GM23338 (cell line): ENCODE measurements at places on chromosomes 12 and 14. TPM values are rescaled to one million over a fixed set of nuclear protein-coding genes. Genes with fewer than 3 reads are reported as not detected.
A peak's percentile ranks its signal among the peaks of the same experiment; 100 is the strongest.

Gene NINJ2
- 0.94 and 2.1 TPM in 2 replicates for total RNA-seq

Gene RBMS2
- total RNA-seq, result 13.1 and 16.8 TPM in 2 replicates

Gene PPP1R36
- 0.42 TPM in 1 of 2 replicates, not detected in the other for total RNA-seq

DNA sequence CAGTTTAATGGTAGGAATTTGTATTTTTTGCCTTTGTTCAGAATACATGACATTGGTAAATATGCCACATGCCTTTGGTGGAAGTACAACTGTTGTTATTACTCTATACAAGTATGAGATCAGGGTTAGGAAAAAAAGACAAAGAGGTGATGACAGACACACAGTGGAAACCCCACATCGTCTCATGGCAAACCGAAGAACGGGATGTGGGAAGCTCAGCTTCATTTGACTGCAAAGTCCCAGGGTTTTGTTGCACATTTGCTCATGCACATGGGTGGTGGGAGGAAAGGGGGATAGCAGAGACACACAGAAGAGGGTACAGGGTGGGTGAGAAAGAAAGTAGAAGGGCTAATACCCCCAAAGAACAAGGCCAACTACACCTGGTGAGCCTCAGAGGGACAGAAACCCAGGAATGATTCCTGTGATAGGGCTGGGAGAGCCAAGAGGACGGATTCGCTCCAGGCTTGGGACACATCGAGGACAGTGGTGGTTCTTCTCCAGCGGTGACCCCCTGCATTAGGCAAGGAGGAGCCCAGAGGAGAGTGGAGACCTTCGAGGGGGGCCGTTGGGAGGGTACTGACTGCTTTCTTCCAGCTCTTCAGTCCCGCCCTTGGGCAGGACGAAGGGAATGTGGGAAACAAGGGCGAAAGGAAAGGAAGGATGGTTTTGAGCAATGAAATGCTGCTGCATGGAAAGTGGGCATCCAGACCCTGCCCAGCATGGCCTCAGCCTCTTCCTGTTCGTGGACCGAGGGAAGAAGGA lies 8.1 kb downstream of the VAMP1 start:
- no peak overlapping the region for H3K27ac ChIP-seq
- H3K27me3 ChIP-seq, result no peaks in the 10 kb centered on the region

- no peak overlapping the region for H3K27ac ChIP-seq
- H3K27me3 ChIP-seq, result no peaks in the 10 kb centered on the region
- no peak overlapping the region for H3K4me3 ChIP-seq
- no peak for DNase-seq
- no peaks in the 10 kb centered on the region for H3K36me3 ChIP-seq
Observed at GRCh38 chr12:49404956-49405355, 37.7 kb downstream of the SPATS2 start.

GRCh38 chr14:96204151-96205058 lies at the start of gene BDKRB2:
TSS of gene BDKRB2 (plus strand) at chr14:96204839. CDS start at chr14:96237108, 32,269 bp downstream.
- peak; percentile 86 for DNase-seq
- H3K4me1 ChIP-seq, result peaks cover 6% of the 10 kb centered on the region; the same call in 1 of the 2 replicates
- no peaks in the 10 kb centered on the region for H3K36me3 ChIP-seq
- H3K27ac ChIP-seq, result no peak within 1 kb of the TSS

DNA sequence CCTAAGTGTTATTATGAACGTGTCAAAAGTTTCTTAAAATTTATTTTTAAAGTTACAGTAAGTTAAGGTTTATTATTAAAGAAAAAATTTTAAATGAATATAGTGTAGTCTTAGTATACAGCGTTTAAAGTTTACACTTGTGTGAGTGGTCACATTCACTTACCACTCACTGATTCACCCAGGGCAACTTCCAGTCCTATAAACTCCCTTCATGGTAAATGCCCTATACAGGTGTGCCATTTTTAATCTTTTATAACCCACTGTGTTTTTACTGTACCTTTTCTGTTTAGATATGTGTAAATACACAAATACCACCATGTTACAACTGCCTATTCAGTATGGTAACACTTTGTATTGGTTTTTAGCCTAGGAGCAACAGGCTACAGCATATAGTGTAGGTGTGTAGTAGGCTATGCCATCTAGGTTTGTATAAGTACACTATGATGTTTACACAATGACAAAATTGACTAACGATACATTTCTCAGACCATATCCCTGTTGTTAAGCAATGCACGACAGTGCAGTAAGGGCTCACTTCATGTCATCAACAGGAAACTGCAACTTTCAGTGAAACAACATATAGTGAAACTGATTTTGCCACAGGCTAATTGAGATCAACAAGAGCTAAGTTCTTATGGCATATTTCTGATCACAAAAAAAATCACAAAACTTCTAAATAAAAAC lies 112.0 kb upstream of the TMCC3 start:
- no peaks in the 10 kb centered on the region for H3K27me3 ChIP-seq
- H3K27ac ChIP-seq, result no peak overlapping the region
- H3K4me1 ChIP-seq, result no peaks in the 10 kb centered on the region
- no peak overlapping the region for H3K4me3 ChIP-seq

- H3K27ac ChIP-seq, result no peak overlapping the region
- H3K27me3 ChIP-seq, result peaks cover 17% of the 10 kb centered on the region
- H3K4me3 ChIP-seq, result no peak overlapping the region
- no peaks in the 10 kb centered on the region for H3K36me3 ChIP-seq
- no peak for DNase-seq
Observed at GRCh38 chr14:22884738-22885523, 1.9 kb downstream of the REM2 start.

GRCh38 chr14:93859957-93860356 lies 67.2 kb upstream of the FAM181A start:
- no peak overlapping the region for H3K27ac ChIP-seq
- H3K4me3 ChIP-seq, result no peak overlapping the region
- no peaks in the 10 kb centered on the region for H3K27me3 ChIP-seq
- H3K36me3 ChIP-seq, result no peaks in the 10 kb centered on the region

DNA sequence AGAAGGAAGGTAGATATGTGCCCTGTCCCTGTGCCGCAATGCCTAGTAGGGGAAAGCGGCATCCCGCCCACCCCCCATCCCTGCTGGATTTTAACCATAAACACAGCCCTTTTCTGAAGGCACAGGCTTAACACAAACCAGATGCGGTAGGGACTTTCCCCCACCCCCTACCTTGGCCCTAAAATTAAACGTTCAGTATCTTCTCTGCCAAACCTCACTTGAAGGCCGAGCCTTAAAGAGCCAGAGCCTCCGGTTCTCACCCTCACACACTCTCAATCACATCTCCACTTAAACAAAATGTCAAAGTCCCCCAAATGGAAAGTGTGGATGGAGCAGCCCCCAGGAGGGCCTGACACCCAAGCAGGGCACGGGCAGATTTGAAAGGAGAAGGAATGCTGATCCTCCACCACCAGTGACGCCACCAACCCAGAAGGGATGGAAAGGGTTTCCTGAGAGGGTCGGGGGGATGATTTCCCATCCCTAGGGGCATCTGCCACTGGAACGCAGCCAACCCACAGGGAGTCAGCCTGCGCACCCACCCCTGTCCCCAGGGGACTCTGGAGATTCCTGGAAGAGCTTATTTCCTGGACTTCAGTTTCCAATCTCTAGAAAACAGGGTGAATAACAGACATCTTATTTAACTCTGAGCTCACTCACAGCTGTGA lies 26.4 kb downstream of the ACTN1 start:
- H3K4me1 ChIP-seq, result peaks cover 32% of the 10 kb centered on the region
- H3K27ac ChIP-seq, result no peak overlapping the region
- H3K36me3 ChIP-seq, result no peaks in the 10 kb centered on the region
- no peaks in the 10 kb centered on the region for H3K27me3 ChIP-seq
- no peak for DNase-seq
- no peak overlapping the region for H3K4me3 ChIP-seq

DNA sequence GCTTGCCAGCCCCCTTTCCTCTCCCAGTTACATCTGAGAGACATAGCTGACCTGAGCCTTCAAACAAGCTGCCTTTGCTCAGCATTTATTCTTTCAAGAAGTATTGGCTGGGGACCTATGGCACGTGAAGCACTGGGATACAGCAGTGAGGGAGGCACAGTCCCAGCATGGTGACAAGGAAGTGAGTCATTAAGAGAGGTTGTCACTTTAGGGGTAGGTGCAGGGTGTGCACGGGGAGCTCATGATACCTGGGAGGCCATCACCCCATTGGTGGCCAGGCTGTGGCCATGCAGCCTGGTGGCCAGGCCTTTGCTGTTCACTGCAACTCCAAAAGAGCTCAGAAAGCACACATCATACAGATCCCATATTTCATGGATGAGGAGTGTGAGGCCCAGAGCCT lies 5.7 kb upstream of the KRT75 start:
- no peaks in the 10 kb centered on the region for H3K36me3 ChIP-seq
- H3K4me1 ChIP-seq, result peaks cover 5% of the 10 kb centered on the region; the same call in 1 of the 2 replicates
- DNase-seq, result no peak
- no peak overlapping the region for H3K27ac ChIP-seq
- H3K4me3 ChIP-seq, result no peak overlapping the region

- DNase-seq, result peak; percentile 70
- peaks cover 99% of the 10 kb centered on the region for H3K27me3 ChIP-seq
- no peaks in the 10 kb centered on the region for H3K36me3 ChIP-seq
- no peak within 1 kb of the TSS for H3K27ac ChIP-seq
- H3K4me1 ChIP-seq, result peaks cover 7% of the 10 kb centered on the region; the same call in 1 of the 2 replicates
Observed at GRCh38 chr14:38255673-38256532, at the start of gene CLEC14A. TSS of gene CLEC14A (minus strand) at chr14:38256093. CDS start at chr14:38256022, 71 bp downstream.

DNA sequence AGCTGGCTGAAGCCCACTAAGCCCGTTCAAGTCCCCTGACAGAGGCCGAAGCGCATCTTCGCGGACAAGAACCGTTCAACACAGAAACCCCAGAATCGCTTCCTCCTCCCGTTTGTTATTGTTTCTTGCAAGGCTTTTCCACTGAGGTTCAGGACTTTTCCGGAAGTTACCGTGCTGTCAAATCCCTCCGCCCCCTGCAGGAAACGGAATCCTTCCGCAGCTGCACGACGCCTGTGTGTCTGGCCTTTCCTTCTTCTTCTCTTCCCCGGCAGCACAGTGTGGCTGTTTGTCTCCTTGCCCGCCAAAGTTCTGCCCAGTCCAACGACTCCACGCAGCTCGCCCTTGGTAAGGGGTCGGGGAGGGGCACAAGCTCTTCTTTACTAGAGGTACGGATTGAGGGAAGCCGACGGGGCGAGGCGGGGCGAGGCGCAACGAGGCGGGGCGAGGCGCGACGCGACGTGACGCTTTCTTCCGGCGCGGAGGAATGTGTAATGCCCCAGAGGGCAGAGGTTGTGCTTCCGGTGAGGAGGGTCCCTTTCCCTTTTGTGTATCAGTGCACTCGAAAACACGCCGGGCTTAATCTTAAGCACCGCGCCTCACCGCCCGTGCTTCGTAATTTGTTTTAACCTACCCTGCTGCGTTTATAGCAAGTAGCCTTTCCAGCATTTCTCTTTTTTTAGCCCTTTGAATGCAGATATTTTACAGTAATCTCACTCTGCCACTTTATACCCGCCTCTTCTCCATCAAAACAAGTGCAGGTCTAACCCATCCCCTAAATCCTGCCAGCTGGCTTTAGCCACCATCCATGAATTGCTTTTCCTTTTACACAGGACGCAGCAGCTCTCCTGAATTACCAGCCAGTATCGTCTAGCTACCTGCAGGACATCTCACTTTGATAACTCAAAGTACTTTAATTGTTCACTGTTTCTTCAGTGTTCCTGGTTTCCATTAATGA lies at the start of gene KDM5A:
TSS of gene KDM5A (minus strand) at position 179 of the 955 bp plus-strand sequence. CDS start 229 bp downstream, outside the sequence.
- H3K27ac ChIP-seq, result peak within 1 kb of the TSS; percentile 99
- H3K36me3 ChIP-seq, result peaks cover 4% of the 10 kb centered on the region; the same call in 1 of the 2 replicates
- H3K4me3 ChIP-seq, result peak within 1 kb of the TSS; percentile 95
- no peaks in the 10 kb centered on the region for H3K27me3 ChIP-seq
- peak; percentile 97 for DNase-seq
- peaks cover 8% of the 10 kb centered on the region; the same call in 1 of the 2 replicates for H3K4me1 ChIP-seq

DNA sequence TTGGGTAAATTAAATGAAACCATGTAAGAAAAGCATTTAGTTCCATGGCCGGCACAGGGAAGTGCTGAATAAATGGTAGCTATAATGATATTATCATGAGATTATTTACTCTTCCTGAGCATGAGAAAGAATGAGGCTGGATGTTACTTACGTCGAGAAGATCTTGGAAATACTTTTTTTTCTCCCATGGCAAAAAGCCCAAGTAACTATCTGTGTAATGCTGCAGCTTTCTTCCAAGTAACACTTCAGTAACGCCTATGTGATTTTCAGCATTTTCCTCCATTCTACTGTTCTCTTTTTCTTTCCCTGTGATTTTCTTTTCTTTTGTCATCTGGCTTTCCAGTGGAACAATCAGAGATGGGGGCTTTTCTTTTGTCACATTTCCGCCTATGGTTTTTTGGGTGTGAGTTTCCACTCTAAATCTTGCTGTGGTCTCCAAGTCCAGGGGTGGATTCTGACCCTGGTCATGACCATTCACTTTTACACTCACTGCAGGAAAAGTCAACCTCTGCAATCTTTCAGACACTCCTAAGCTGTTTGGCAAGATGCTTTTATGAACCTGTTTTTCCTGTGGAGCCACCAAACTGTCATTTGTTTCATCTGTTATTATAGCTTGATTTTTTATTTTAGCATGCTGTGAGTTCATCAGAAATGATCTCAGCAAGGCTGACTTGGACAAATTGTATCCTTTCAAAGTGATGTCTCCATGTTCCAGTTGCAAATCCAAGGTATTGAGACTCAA lies 25.0 kb upstream of the SYCP3 start:
- H3K4me1 ChIP-seq, result no peaks in the 10 kb centered on the region
- H3K27me3 ChIP-seq, result no peaks in the 10 kb centered on the region
- H3K27ac ChIP-seq, result no peak overlapping the region
- H3K36me3 ChIP-seq, result peaks cover 24% of the 10 kb centered on the region
- DNase-seq, result no peak

DNA sequence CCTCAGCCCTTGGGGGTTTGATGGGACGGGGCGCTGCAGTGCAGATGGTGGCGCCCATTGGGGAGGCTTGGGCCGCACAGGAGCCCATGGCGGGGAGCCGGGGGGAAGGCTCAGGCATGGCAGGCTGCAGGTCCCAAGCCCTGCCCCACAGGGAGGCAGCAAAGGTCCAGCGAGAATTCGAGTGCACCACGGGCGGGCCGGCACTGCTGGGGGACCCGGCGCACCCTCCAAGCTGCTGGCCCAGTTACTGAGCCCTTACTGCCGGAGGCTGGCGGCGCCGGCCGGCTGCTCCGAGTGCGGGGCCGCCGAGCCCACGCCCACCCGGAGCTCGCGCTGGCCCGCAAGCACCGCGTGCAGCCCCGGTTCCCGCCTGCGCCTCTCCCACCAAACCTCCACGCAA lies 34.1 kb upstream of the NUBPL start:
- H3K4me3 ChIP-seq, result no peak overlapping the region
- no peaks in the 10 kb centered on the region for H3K4me1 ChIP-seq
- H3K27ac ChIP-seq, result no peak overlapping the region
- H3K27me3 ChIP-seq, result no peaks in the 10 kb centered on the region

- H3K27ac ChIP-seq, result no peak overlapping the region
- no peaks in the 10 kb centered on the region for H3K4me1 ChIP-seq
- no peak overlapping the region for H3K4me3 ChIP-seq
- H3K27me3 ChIP-seq, result no peaks in the 10 kb centered on the region
Observed at GRCh38 chr14:77849711-77850110, 49.8 kb downstream of the ADCK1 start.
